ENCODE measurements at places on chromosomes 16 and 17.
A peak's percentile ranks its signal among the peaks of the same experiment; 100 is the strongest.

GRCh38 chr16:3983081-3983520 lies 102.6 kb upstream of the CREBBP start:
- peak; percentile 71 for DNase-seq

DNA sequence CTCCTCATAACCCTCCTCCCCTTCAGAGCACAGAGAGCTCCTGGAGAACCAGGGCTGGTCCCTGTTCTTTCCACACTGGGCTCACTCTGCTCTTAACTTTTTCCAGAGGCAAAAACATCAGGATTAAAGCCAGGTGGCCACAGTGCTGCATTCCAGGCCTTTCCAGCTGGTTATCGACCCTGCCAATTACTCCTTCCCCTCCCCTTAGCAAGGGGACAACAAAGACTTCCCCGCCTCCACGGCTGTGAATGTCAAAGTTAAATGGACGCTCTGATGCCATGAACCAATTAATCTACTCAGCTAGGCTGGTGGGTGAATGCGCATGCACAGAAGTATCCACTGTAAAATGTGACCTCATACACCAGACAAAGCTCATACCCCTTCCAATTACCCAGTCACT lies 23.1 kb downstream of the ACLY start:
- peak; percentile 54 for DNase-seq

- no peak for DNase-seq
Measured at GRCh38 chr17:34726536-34727384, 147.4 kb downstream of the TMEM132E start.

DNA sequence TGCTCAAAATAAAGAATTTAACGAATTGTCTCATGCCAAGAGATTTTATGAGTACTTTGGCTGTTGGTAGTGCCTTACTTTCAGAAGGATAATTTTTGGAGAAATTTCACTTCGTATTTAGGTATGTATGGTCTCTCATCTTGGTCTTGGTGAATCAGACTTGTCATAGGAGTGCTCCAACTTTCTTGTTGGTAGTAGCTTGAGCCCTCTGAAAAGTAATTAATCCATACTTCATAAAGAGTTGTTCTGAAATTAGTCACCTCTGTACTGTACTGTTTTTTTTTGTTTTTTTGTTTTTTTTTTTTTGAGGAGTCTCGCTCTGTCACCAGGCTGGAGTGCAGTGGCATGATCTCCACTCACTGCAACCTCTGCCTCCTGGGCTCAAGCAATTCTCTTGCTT lies 11.6 kb downstream of the ZNRF1 start:
- DNase-seq, result no peak

DNA sequence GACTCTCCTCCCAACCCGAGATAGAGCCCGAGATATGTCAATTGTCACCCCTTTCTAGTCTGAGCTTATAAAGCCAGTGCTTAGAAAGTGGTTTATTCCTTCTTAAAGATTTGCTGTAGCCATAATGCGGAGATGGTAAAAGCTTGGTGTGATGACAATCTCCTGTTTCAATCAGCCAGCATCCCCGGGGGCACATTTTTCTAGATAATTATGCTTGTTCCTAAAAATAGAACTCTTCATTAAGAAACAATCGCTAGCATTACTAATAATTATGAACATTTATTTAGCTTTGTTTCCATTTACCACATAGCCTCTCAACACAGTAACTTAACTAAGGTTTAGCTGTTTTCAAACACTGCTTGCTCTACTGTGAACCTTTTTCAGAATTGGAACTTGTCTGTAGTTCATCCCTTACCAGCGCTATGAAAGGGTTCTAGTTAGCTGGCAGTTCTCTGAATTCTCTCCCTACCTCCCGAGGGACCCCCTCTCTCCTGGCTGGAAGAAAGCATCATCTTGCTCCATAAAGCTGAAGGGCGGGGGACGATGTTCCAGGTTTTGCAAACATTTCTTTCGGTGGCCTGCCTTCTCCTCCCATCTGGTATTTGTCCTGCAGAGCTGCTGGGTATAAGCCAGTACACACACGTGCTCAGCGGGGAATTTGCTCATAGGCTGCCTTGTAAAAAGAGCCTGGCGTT lies 922 bp upstream of the MRPL58 start:
- DNase-seq, result peak; percentile 85

DNA sequence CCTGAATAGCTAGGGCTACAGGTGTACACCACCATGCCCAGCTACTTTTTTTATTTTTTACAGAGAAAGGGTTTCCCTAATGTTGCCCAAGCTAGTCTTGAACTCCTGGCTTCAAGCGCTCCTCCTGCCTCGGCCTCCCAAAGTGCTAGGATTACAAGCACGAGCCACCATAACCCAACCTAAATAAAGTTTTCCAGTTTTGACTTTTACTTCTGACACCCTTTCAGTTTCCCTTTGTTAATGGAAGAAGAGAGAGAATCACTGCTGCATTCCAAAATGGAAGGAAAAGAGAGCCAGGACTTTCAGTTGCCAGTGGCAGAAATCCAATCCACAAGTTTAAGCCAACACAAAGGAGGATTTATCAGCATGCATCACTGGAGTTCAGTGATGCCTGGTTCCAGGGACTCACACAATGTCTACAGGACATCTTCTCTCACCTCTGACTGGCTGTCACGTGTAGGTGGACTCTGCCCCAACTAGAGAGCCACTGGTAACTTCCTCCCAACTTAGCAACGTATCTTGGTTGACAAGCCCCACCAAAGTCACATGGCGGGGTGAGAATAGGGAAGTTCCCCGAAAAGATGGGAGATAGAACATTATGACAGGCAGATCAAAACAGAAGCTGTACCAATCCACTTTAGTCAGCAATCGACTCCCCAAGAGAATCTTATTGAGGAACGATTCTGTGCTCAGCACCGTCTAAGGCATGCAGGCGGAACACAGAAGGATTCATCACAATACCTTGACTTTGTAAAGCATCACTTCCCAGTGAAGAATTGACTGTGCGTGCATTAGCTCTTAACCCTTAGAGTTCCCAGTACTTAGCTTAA lies 46.5 kb downstream of the GAS7 start:
- peak; percentile 34 for DNase-seq

- no peak for DNase-seq
Measured at GRCh38 chr16:11273721-11274324, 394 bp upstream of the PRM3 start.

DNA sequence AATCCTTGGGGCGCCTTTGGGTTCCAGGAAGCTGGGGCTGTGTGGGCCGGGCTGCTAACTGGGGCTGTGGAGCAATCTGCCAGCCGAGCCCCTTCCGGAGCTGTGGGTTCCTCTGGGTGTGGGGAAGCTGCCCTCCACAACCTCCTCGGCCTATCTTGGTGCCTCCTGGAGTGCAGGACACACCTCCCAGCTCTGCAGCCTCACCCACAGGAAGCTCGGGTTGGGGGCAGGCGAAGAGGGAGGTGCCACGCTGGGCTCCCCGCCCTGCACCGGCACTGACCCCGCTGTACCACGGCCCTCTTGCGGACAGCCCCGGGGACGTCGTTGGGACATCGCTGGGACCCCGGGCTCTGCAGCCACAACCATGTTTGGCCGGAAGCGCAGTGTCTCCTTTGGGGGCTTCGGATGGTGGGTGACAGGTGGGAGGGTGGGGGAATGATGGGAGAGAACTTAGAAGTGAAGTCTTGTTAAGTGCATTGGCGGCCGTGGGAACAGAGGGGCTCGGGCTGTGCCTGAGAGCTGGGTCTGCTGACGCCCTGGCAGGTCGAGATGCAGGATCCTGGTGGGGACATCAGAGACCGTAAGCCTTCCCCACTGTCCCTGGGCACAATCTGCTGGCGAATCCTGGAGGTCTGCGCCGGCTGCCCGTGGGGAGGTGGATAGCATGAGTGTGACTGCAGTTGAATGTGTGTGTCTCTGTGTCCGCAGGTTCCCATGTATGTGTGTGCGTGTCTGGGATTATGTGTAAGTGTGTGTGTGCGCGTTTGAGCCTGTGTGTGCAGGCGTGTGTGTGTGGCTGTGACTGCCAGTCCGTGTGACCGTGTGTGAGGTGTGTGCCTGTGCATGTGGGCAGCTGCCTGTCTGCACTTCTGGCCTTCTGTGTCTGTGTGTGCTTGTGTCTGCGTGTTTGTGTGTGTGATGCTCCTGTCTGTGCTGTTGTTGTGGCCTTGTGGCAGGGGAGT lies at the start of gene RAP1GAP2:
RAP1GAP2 (plus strand) TSS at position 275 of the 962 bp plus-strand sequence; CDS start at position 365, 90 bp downstream.
- DNase-seq, result no peak

- DNase-seq, result no peak
Measured at GRCh38 chr17:78259192-78259554, 27.7 kb downstream of the TMEM235 start.

- DNase-seq, result no peak
Measured at GRCh38 chr16:15049581-15050180, 6.2 kb downstream of the NTAN1 start.

DNA sequence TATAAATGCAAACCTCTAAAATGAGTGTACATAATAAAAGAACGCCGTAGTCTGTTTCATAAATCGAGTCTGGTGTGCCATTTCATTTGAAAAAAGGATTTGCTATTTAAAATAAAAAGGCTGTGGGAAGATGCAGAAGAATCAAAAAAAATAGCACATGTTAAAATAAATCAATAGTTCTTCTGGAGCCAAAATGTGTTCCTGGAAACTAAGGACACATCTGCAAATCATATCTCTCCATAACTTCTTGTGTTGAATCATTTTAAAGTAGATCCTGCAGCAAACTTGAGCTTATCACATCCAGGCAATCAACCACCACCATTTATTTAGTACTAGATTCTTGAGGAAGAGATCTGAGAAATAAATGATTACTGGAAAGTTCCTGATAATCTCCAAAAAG lies 29.0 kb downstream of the XPO6 start:
- DNase-seq, result no peak

GRCh38 chr16:84897911-84898377 lies 78.2 kb downstream of the CRISPLD2 start:
- no peak for DNase-seq

Data from cardiac fibroblast (primary cell).